ENCODE measurements at places on chromosomes 13 and 19. TPM values are rescaled to one million over a fixed set of nuclear protein-coding genes. Genes with fewer than 3 reads are reported as not detected.

DNA sequence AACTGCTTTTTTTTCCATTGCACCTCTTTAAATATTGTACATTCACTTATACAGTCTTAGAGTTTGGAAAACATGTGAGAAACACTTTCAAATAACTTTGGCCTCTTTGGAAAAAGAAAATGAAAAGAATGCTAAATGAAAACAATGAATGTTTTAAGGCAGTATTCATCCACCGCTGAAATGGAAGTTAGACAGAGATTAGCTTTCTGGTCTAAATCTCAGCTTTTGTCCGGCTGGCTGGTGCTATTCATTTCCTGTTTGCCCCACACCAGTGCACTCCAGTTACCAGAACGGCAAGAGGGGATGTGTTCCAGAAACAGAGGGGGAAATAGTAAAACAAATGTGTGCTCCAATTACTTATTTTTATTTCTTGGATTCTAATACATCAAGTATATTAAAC, 1201.3 kb downstream of the EFNB2 start:
- DNase-seq = no peak

The CNMD gene
- not detected for total RNA-seq

- DNase-seq = no peak
Measured at GRCh38 chr13:75474956-75475355, 7.0 kb downstream of the TBC1D4 start.

- DNase-seq = peak; percentile 94
Measured at GRCh38 chr19:14375055-14375581, 6.1 kb upstream of the ADGRE5 start.

DNA sequence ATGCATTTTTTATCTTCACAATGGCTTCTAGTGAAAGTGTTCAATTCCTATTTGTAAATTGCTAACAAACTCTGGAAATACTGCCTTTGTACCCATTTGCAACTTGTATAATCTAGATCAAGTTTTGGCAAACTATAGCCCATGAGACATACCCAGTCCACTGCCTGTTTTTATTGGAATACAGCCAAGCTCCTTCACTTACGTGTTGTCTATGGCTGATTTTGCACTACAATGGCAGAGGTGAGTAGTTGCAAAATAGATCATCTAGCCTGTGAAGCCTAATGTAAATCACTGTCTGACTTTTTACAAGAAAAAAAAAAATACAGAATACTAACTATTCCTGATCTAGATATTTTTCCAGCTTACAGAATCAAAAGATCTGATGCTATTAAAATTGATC, 37.1 kb downstream of the DZIP1 start:
- DNase-seq = no peak

DNA sequence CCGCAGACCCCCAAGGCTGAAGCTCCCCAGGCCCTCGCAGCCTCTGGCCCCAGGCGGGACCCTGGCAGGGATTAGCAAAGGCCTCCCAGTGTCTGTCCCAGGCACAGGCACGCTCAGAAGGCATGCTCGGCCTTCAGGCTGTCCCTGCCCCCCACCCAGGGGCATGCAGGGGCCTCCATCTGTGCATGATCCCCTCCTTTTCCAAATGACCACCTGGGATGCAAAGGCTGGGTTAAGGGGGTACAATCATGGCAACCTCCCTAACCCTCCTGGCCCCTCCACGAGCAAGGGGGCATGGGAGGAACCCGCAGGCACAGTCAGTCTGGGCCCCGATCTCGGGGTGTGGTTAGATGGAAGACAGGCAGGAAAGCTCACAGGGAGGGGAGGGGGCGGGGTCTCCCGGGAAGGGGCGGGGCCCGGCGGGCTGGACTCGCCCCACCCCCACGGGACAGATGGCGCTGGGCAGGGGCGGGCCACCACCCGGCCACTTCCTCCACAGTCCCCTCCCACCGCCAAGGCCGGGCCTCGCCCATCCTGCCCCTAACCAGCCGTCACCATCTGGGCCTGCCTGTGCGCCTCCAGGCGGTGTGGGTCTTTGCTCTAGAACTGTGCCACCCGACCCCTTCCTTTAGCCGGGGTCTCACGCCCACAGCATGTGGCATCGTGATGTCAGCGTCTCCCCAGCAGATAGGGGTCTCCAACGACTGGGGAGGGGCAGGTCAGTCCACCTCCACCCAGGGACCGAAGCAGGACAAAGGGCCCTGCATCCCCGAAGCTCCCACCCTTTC, 7.0 kb upstream of the REXO1 start:
- DNase-seq = peak; percentile 71

- DNase-seq = no peak
Measured at GRCh38 chr13:23087880-23088279, 92.9 kb upstream of the SGCG start.

The ZNF382 gene
- total RNA-seq = 16.7 TPM

- no peak for DNase-seq
Measured at GRCh38 chr13:40064154-40065097, 409.0 kb downstream of the COG6 start.

The CDX2 gene
- total RNA-seq = not detected

The PEG3 gene
- not detected for total RNA-seq

DNA sequence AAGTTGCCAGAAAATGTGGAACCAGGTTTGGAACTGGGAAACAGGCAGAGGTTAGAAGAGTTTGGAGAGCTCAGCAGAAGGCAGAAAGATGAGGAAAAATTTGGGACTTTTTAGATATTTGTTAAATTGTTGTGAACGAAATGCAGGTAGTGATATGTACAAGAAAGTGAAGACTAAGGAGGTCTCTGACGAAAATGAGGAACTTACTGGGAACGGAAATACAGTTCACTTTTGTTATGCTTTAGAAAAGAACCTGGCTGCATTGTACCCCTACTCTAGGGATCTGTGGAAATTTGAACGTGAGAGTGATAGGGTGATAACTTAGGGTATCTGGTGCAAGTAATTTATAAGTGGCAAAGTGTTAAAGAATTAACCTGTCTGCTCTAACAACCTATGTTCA, 632.4 kb downstream of the SLITRK5 start:
- DNase-seq = no peak

The IGFL1 gene
- not detected for total RNA-seq

The MEIOSIN gene
- not detected for total RNA-seq

GRCh38 chr13:43473437-43473836, 313.3 kb downstream of the ENOX1 start:
- DNase-seq = no peak

DNA sequence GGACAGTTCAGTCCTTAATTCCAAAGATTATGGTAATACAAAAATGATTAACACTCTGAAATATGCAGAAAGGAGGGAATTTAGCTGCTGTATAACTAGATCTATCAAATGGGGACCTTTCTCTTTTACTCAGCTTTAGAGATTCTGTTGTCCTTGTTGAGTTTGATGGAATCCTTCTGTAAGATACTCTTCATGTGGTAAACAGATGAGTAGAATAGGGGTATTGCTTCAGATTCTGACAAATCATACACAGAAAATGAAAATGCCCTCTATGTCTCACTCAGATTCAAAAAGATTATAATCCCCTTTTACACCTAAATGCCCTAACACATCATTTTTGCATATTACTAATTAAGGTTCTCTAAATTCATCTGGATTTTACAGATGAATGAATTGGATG, 50.7 kb downstream of the ARHGAP35 start:
- DNase-seq = no peak

DNA sequence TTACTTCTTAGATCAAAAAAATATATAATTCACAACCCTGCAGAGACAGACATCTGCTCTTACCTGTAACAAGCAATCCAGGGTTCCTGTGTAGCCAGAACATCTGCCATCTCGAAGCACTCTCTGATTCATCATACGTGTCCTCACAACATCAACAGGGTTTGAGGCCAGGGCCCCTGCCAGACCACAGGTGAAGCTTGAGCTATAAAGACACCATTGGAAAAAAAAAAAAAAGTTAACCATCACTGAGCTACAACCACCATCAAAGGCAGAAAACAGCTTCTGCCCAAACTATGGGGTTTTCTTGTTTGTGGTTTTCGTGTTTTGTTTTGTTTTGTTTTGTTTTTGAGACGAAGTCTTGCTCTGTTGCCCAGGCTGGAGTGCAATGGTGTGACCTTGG, 19.3 kb downstream of the SLC25A30 start:
- no peak for DNase-seq

GRCh38 chr13:101393140-101393539, 23.2 kb downstream of the NALCN start:
- DNase-seq = no peak

DNA sequence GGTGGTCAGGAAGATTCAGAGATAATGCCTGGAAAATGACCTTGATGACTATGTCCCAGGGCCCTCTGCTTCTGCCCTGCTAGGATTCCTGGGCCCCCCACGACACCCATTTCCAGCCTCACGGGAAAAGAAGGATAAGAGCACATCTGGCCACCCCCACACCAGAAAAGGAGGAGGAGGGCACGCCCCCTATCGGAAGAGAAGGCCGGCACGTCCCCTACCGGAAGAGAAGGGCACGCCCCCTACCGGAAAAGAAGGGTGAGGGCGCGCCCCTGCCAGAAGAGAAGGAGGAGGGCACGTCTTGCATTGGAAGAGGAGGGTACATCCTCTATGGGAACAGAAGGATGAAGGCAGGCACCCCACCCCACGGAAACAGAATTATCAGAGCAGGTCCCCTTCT, 84.3 kb downstream of the IER2 start:
- DNase-seq = peak; percentile 69

DNA sequence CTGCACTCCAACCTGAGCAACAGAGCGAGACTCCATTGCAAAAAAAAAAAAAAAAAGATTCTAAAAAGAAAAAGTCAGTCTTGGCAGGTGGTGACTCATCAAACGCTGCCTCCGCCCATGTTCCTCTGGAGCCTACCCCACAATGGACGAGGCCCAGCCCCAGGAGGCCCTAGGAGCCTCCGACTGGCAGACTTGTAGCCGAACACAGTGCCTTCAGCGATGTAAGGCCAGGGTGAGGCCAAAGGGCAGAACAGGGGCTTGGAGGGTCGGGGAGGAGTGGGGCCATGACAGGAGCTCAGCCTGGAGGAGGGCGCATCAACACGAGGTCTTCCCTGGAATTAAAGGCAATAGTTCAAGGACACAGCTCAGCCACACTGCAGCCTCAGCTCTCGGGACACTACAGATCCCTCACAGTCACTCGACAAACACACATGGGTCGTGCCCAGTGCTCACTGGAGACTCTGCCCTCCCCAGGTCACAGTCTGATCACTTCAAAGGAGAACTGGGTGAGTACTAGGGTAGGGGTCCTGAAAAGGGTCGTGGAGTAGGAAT, 5.1 kb downstream of the USE1 start:
- no peak for DNase-seq

The COG6 gene
- total RNA-seq = 38.5 TPM

The COMMD6 gene
- 171 TPM for total RNA-seq

- DNase-seq = no peak
Measured at GRCh38 chr19:35715355-35715809, 2.4 kb upstream of the KMT2B start.

The NOSIP gene
- total RNA-seq = 228 TPM

DNA sequence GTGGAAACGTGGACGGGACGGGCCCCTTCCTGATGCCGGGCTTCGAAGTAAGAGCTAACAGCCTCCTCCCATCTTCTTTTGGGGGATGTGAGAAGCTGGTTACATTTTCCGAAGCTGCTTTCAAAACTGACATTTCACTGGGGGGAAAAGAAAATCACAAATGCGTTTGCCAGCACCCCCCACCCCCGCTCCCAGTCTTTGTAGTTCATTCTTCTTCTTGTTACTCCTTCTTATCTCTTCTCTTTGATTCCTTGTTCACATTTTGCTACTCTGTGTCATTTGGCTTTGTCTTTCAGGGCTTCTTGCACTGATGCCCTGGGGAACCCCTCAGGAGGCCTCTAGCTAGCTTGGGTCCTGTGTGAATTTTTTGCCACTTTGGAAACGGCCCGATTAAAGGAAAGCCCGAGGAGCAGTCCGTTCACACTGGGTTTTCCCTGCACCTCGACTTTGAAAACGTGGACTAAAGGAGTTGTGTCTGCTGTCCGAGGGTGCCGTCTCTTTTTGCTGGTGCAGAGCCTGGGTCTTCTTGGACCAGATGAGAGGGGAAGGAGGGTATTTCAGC, 1.3 kb downstream of the CARM1 start:
- no peak for DNase-seq

DNA sequence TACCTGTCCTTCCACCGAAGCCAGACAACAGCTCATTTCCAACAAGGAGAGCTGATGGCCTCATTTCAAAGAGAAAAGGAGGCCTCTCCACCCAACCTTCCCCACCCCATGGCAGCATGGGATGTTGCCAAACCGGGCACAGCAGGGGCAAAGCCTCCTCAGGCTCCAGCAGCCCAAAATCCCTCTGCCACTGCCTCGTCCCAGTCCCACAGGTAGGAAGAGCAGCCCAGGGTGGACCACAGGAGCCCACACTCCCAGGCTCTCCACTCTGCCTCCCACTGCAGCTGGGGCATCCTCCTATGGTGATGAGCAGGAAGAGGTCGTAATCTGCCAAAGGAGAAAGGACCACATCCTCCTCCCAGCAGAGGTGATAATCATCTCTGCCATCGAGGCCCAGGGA, 50.9 kb downstream of the PEPD start:
- no peak for DNase-seq

The ZNF541 gene
- total RNA-seq = 0.36 TPM

DNA sequence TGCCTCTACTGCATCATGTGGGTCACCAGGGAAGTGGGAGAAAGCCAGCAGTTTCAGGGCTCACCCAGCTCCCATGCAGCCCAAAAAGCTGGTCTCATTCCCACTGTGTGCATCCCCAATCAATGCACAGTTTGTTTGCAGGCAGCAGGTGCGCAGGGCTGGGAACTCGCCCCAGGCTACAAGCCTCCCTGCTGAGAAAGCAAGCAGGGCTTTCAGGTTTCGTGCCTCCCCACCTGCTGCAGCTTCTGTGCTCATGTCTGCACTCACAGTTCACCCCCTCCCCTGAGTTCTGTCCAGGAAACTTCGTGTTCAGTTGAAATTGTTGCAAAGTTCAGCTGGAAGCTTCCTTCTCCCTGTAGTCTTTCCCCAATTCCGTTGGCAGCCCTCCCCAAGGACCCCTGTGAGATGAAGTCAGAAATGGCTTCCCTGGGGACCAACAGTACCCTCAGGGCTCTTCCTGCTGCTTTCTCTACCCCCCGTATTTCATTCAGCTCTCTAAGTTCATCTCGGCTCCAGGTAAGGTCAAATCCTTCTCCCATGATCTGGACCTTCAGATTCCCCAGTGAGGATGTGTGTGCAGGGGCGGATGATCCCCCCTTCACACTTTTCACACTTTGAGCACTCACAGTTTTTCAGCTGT, 10.3 kb upstream of the KLK3 start:
- DNase-seq = no peak

The PROZ gene
- not detected for total RNA-seq
